ENCODE measurements at places on chromosomes 3 and 15.

GRCh38 chr3:5767304-5767703 lies 579.8 kb downstream of the EDEM1 start:
- DNase-seq = no peak

- no peak for DNase-seq
Measured at GRCh38 chr15:66691727-66692126, 10.3 kb upstream of the SMAD6 start.

DNA sequence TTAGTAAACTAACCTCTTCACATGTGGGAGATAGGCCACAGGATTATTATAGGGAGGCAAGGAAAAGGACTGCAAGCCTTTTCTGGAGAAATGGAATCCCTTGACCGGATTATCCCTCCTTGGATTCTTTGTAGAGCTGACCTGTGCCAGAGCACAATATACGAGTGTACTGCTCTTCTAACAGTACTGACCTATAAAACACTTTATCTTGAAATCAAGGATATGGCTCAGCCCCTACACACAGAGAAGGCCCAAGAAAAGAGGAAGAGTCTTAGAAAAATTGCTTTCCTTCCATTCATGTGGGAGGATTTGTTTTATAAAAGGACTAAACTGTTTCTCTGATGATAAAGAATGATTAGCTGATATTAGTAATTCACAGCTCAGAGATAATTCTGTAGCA lies 42.2 kb downstream of the DMXL2 start:
- no peak for DNase-seq

GRCh38 chr3:196150481-196150880 lies 60.7 kb downstream of the ZDHHC19 start:
- no peak for DNase-seq
